ENCODE measurements at places on chromosomes 1 and 21.

DNA sequence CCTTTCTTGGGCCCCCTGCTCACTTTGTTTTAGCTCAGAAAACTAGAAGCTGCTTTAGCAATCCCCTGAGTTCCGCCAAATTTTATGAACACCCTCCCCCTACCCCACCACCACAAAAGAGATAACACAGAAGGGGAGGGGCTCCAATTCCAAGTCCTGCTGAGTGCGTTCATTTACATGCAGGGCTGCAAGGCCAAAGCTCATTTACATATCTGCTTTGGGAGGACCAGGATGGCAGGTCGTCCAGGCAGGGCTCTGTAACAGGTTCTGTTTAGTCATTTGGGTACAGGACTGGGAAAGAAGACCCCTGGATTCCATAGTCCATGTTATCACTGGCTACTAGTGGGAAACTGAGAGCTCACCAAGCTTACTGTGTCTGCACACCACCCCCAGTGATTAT is 35.9 kb upstream of the KIF21B start:
- DNase-seq, result no peak

DNA sequence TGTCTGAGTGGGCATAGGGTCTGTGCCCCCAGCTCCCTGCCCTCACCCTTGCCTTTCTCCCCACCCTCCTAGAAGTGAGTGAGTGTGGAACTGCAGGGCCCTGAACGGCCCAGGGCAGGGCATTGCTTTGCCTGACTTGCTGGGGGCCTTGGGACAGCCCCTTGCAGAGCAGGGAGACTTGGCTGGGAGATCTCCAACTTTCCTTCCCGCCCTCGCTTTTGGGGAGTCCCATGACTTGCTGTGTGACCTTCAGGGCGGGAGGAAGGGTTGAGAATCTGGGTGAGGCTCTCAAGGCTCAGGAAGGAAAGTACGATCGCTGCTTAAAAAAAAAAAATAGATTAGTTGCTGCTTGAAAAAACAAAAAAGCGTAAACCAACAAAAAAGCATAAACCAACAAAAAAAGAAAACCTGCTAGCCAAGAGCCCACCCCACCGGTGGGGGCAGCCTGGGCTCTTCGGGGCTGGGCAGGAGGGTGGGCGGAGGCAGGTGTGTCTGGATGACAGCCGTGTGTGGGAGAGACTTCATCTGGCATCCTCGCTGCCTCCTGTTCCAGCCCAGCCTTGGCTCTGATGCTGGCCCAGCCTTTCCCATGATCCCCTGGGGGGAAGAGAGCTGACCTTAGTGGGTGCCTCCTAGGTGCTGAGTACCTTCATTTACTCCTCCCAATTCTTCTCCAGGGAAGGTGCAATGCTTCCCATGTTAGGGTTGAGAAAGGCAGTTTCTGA is 6.5 kb downstream of the NBL1 start:
- no peak for DNase-seq

DNA sequence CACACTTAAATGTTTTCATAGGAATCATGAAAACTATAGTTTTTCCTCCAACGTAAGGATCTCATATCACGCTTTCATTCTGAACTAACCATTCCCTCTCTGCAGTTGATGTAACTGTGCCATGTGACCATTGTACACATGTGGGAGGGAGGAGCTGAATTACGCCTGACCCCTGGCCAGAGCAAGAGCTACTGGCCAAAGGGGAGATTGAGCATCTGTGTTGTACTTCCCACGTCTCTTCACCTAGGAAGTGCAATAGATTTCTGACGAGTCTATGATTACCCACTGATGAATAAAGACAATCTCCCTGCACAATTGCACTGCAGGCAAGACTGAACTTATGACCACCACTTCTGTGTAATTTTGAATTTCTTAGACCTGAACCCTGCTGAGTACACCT is 24.0 kb downstream of the PTPRC start:
- DNase-seq, result no peak

DNA sequence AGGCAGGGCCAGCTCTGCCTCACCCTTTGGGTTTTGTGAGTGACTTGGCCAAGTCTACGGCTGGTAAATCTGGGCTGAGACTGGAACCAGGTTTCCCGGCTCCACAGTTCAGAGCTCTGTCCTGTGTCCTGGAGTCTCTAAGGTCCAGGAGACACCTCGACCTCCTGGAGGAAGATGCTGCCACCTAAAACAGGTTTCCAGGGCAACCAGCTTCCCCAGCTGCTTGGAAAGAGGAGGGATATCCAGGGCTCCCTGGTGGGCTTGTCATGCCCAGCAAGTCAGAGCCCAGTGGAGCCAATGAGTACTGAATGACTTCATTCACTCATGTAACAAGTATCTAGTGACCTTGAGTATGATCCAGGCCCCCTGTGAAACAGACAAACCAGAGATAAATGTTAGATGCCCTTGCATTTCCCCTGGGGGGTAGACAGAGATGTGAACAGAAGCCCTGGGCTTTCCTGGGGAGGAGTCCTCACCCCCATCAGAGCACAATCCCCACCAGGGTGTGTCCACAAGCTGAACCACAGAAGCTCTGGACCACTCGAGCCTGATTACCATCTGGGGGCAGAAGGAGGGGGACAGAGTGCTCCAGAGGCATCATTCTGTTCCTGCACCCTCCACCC is 181.2 kb upstream of the RAB4A start:
- DNase-seq, result no peak

- no peak for DNase-seq
These were observed 261.4 kb upstream of the NRIP1 start for GRCh38 chr21:15326032-15326867.

- no peak for DNase-seq
These were observed 3.0 kb upstream of the LCE1E start for GRCh38 chr1:152783095-152783494.

DNA sequence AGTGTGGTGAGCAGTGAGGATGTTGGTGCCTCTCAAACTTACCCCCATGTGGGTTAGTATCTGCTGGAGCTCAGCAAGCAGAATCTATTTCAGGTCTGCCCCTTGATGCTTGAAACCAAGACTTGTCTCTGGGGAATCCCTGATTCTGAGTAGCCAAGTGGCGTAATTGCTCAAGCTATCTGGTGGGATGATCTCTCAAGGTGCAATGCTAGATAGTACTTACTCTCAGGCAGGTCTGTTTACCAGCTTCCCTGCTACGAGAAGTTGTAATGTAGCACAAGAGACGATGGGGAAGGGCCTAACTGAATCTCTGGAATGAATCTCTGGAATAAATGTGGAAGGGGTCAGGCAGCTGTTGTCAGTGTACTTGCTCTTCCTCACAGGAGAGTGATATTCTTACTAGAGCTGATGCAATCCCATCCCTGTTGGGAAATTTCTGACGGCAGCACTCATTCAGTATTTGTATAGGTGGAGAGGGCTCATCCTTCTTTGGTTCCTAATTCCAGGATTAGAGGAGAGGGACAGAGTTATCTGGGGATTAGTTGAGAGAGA is 65.4 kb downstream of the MACF1 start:
- DNase-seq, result no peak

DNA sequence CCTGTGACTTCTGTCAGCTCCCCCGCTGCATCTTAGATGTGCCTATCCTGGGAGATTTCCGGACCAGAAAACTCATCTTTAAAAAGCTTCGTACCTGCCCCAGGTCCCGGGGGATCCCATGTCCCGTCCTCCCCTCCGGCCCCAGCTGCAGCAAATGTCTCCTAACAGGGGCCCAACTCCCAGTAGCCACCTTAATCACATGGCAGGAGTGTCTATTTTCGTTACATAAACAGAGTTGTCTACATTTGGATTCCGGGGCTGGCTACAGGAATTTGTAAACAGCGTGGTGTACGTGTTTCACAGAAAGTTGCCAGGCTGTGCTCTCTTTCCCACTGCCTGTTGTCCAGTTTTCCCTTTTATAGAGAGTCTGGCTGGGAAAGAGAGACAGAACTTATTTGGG is 17.9 kb upstream of the KCNE2 start:
- no peak for DNase-seq

- no peak for DNase-seq
These were observed 62.0 kb upstream of the NEK2 start for GRCh38 chr1:211737115-211738035.

DNA sequence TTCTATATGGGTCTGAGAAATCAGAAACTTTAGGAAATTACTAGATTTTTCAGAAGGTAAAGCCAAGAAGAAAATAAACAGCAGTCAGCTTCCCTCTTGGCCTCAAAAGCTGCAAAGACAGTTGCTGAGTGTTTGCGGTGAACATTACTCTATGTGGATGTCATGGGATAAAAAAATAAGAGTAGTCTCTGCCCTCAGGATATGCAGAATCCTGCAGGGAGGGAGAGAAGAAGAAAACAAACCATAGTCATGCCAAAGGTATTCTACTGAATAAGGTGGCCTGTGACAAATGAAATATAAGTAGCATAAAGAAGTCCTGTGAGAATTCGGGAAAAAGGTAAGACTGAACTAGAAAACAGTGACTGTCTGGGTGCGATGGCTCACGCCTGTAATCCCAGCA is 19.0 kb downstream of the YARS1 start:
- DNase-seq, result no peak

- no peak for DNase-seq
These were observed 123.4 kb upstream of the LYPLAL1 start for GRCh38 chr1:219050086-219050821.
